ENCODE measurements at places on chromosomes 16 and 17. TPM values are rescaled to one million over a fixed set of nuclear protein-coding genes. Genes with fewer than 3 reads are reported as not detected.

DNA sequence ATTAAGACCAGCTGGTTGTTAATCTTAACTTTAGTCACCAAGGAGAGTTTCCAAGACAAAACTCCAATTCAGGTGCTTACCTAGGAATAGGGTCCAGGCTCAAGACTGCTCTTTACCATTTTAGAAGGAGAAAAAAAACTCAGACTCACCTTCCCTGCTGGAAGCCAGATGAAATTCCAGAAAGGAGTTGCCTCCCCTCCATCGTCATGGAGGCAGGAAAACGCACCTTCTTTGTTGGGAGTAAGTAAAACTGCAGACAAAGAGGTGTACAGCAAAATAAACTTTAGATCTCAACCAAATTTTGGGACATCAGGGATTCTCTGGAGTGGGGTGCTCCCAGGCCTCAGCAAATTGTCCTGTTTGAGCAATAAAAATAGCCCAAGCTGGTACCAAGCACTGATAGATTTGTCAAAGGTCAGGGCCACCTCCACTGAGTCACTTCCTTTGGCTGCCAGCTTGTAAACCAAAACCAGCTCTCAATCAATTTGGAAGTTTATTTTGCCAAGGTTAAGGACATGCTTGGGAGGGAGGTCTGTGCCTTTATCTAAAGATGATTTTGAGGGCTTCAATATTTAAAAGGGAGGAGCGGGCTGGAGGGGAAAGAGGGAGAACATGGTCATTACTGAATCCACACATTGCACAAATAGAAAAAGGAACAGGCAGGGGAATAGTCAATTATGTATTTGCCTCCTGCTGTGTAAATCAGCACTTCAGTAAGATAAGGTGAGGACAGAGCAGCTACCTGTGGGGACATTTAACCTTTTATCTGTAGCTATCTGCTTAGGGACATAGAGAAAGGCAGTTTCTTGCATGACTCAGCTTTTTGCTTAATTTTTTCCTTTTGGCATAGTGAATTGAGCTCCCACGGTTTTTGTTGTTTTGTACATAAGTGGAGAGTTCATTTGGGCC, 1.5 kb upstream of the ALDH3A2 start:
- peak; percentile 18 for DNase-seq

GRCh38 chr17:19292377-19292711, 55.2 kb downstream of the EPN2 start:
- DNase-seq, result no peak

- no peak for DNase-seq
Observed at GRCh38 chr16:61024180-61024900, 1011.9 kb downstream of the CDH8 start.

GRCh38 chr16:17368951-17369350, 101.8 kb downstream of the XYLT1 start:
- peak; percentile 29 for DNase-seq

DNA sequence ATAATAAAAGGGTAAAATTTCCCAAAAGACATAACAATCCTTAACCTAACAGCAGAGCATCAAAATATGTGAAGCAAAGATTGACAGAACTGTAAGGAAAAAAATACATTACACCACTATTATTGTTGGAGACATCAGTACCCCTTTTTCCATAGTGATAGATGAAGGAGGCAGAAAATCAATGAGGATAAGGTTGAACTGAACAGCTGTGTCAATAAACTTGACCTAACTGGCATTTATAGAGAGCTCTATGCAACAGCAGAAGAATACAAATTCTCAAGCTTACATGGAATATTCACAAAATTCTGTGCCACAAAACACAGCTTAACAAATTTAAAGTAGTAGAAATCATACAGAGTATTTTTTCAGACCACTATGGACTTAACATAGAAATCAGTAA, 195.0 kb upstream of the ELAC2 start:
- no peak for DNase-seq

DNA sequence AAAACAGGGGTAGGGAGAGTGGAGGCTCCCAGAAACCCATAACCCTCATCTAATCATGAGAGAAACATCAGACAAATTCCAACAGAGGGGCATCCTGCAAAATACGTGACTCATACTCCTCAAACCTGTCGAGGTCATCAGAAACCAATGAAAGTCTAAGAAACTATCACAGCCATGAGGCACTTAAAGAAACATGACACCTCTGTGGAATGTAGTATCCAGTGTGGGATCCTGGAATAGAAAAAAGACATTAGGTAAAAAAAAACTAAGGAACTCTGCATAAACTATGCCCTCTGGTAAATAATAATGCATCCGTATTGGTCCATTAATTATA, 16.4 kb downstream of the CDH5 start:
- DNase-seq, result no peak

GRCh38 chr17:30278032-30278431, 13.7 kb downstream of the BLMH start:
- DNase-seq, result no peak

DNA sequence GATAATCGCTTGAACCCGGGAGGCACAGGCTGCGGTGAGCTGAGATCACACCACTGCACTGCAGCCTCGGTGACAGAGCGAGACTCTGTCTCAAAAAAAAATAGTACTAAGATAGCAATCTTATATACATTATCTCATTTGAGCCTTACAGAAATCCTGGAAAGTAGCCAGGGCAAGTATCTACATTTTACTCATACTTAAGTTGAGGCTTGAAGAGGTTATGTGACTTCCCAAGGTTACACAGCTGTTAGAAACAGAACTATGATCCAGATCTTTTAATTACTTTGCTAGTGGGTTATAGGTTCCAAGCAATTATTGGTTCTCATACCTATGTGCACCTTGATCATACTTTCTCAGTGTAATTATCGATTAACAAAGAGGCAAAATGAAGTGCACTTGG, 15.4 kb downstream of the C17orf78 start:
- no peak for DNase-seq

GRCh38 chr16:75632857-75633256, 9.8 kb upstream of the ADAT1 start:
- no peak for DNase-seq

- peak; percentile 70 for DNase-seq
Observed at GRCh38 chr16:50335196-50335958, 33.4 kb downstream of the BRD7 start.

DNA sequence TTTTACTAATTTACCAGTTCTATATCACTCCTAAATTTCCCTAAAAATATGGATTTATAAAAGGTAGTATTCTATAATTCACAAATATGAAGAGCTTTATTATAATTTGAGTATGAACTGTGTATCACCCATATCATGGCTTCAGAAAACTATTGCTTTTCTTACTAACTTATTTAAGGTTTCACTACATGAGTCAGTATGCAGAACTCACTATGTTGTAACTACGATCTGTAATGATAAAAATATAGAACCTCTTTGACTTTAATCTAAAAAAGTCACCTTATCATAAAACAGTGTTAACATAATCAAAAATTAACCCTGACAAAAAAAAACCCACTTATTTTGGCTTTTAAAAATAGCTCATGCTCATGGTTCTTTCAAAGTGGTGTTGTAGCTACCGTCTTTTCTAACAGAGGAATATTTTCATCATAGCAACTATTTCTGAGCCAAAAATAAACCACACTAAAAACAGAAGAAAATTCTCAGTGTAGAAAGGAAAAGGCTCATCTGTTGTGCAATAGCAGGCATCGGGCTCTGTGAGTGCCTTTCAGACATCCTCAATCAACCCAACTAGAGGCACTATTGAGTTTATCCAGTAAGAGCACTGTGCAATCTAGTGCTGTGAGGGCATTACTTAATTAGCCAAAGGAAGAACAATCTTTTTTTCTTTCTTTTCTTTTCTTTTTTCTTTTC, 42.1 kb downstream of the ITGAM start:
- no peak for DNase-seq

DNA sequence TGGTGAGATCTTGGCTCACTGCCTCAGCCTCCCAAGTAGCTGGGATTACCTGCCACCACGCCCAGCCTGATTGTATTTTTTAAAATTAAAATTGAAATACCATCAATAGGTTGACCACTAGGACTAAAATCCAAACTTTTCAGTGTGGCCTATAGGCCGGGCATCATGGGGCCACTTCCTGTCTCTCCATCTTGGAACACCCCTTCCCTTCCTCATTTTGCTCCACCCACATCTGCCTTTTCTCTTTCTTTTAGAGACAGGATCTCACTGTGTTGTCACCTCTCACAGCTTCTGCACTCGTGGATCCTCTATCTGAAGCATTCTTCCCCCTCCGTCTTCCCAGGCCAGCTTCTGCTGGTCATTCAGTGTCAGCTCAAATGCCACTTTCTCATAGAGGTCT, 57.0 kb downstream of the BMERB1 start:
- DNase-seq, result no peak

DNA sequence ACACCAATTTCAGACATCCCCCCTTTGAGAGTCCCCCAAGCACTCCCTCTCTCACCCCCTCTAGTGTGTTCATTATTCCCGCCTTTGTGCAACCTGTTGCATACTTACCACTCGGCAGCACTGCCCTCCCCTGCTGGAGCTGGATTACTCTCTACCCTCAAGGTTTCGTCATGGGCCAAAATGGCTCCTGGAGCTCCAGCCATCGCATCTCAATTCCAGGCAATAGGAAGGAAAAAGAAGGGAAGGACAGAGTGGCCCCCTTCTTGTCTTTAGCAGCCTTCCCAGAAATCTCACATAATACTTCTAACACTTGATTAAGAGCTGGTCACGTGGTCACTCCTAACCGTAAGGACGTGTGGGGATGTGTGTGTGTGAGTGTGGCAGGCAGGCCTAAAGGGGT, 20.2 kb downstream of the TMEM186 start:
- no peak for DNase-seq

- no peak for DNase-seq
Observed at GRCh38 chr17:65208717-65209116, 71.5 kb downstream of the RGS9 start.

DNA sequence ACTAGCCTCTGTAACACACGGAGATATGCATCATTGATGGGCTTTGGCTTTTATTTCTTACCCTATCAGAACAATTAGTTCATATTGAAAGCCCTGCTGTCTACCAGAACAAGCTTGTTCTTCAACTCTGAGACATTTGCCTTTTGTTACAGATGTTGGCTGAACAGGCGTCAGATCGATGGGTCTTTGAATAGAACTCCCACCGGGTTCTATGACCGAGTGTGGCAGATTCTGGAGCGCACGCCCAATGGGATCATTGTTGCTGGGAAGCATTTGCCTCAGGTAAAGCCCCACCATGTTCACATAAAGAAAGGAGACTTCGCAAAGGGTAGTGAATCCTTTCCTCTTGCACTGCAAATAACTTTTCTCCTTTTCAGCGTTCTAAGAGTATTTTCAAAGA, 232.1 kb downstream of the PHKB start:
- no peak for DNase-seq

DNA sequence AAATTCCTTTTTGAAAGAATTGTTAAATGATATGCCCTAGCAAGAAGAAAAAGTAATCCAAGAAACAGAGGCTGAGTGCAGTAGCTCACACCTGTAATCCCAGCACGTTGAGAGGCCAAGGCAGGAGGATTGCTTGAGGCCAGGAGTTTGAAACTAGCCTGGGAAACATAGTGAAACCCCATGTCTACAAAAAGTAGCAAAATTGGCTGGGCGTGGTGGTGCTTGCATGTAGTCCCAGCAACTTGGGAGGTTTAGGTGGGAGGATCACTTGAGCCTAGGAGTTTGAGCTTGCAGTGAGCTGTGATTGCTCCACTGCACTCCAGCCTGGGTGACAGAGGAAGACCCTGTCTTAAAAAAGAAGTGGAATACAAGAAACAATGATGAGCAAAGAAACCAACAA, 56.1 kb downstream of the NT5M start:
- DNase-seq, result no peak

GRCh38 chr16:52825892-52826291, 226.8 kb downstream of the CHD9NB start:
- no peak for DNase-seq

The ZNF785 gene
- total RNA-seq, result 15.0 TPM

The PLA2G10 gene
- not detected for total RNA-seq

The EVPLL gene
- not detected for total RNA-seq

The PLK1 gene
- 81.2 TPM for total RNA-seq

The SECTM1 gene
- 12.2 TPM for total RNA-seq

The CD300A gene
- total RNA-seq, result 12.3 TPM

The KRT36 gene
- not detected for total RNA-seq

The ZFP3 gene
- total RNA-seq, result 1.8 TPM

The NOXO1 gene
- total RNA-seq, result not detected

The PPY gene
- 0.90 TPM for total RNA-seq

Measured in activated CD4-positive, alpha-beta memory T cell treated with anti-CD3 and anti-CD28 coated beads for 36 hours (primary cell).